B cell (primary cell): ENCODE measurements at places on chromosomes 7 and 10.

GRCh38 chr10:26755443-26755903 is 58.0 kb downstream of the PDSS1 start:
- DNase-seq = peak; percentile 69

- DNase-seq = peak; percentile 65
Measured at GRCh38 chr10:103967448-103968071, 620 bp downstream of the SLK start.

DNA sequence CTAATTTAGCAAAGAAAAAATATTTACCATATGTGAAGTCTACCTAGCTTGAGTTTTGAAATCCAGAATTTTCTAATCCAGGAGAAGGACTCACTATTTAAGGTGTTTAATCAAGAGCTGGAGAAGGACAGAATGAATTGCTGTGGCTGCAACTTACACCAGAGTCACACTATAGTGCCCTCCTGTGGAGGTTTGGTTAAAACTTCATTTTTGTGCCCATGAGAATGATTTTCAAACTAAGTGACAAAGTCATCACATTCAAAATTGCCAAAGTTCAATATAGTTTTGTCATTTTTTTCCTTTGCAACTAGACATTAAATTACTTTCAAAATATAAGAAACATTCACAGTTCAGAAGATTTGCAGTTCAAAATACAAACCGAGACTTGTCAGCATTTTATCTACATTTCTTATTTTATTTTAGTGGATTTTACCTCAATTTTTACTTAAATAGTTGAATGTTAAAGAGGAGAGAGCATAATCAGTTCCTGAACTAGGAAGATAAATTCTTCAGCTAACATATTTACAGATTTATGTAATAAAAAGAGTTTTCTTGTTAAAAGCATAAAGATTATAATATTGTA is 70.7 kb downstream of the CABCOCO1 start:
- peak; percentile 41 for DNase-seq

DNA sequence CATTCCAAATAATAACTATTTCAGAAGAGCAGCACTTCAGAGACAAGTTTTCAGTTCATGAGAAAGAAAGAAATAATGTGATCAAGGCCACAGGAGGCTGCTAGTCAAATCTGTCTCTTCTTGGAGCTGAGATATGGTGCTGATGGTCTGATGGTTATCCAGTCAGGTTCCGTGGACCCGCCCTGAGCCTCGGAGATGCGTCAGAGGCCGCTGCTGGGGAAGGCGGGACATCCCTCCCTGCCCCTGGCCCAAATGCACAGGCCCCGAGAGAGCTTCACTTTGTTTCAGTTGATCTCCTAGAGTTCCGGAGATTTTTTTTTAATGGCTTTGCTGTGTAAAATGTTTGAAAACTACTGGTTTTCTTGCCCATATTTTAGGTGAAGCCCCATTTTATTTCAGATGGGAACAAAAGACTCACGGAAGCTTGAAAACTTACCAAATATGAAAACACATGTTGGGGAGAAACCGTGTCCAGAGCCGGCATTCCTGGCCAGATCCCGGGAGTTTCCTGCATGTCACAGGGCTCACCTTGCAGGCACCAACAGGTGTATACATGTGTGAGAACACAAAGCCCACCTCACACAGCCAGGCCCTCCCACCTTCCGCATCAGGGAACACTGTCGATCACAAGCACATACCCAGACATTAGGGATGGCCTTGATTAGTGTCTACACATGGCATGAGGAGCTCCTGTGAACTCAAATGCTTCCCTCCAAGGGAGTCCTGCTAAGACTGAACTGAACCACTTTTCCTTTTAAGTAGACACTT is 499.0 kb downstream of the TCERG1L start:
- DNase-seq = no peak

GRCh38 chr10:71711052-71711623 is 8.4 kb downstream of the C10orf105 start:
- no peak for DNase-seq

DNA sequence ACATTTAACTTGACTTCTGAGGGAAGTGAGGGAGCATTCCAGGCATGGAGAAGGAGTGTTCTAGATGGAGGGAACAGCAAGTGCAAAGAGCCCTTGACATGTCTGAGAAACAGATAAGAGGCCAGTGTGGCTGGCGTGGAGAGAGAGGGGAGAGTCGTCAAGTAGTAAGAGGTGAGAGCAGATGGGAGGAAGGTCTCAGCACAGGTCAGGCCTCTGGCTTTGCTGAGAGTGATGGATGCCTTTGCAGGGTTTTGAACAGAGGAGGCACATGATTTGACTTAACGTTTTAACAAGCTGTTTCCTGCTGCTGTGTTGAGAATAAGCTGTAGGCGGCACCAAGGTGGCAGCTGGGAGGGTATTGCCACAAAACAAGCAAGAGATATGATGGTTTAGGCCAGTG is 97.2 kb downstream of the KAT6B start:
- DNase-seq = no peak

DNA sequence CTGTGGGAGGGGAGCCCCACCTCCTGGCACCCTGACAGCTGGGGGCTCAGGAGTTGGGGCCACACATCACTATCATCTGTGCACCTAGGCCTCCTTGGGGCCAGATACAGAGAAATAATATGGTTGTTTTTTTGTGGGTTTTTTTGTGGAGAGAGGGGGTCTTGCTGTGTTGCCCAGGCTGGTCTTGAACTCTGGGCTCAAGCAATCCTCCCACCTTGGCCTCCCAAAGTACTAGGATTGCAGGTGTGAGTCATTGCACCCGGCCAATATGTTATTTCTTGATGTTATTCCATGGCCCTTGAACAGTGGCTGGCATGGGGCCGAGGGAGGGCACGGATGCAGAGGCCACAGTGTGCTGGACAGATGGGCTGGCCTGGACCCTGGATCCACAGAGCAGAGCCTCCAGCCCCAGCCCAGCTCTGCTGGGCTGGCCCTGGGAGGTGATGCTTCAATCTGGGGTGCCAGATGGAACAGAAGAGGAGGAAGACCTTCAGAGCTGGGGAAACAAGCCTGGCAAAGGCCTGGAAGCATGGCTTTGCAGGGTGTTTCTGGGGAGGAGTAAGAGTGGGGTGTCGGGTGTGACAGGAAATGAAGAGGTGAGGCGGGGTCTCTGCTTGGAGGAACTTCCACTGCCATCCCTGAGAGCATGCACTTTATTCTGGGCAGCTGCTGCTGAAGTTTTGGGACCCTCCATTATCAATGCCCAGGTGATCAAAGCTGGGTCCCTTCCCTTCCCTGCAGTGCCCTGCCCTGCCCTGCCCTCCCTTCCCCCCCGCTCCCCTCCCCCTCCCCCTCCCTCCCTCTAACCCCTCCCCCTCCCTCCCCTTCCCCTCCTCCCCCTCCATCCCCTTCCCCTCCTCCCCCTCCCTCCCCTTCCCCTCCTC is 3.7 kb upstream of the FZD9 start:
- DNase-seq = no peak

DNA sequence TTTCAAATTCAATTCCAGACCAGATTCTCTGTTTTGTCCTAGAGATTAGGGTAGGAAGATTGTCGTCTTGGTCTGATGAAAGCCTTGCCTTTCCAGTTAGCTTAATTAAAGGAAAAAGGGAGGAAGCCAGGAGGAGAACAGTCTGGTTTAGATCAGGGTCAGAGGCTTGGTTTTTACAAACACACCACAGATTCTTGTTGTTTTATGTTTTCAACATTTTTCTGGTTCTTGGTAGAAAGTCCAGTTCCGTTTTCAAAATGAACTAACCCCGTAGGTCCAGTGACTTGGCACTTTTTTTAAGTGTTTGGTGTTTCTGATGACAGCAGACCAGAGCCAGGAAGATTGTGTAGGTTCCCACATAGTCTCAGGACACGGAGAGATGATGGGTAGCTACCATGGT is 167.1 kb upstream of the INHBA start:
- no peak for DNase-seq

- no peak for DNase-seq
Measured at GRCh38 chr7:37666026-37666799, 17.4 kb upstream of the GPR141 start.

- DNase-seq = no peak
Measured at GRCh38 chr7:53485354-53485753, 449.9 kb downstream of the POM121L12 start.
